NCI-H460 (cell line): ENCODE measurements at places on chromosomes 2 and 18.

DNA sequence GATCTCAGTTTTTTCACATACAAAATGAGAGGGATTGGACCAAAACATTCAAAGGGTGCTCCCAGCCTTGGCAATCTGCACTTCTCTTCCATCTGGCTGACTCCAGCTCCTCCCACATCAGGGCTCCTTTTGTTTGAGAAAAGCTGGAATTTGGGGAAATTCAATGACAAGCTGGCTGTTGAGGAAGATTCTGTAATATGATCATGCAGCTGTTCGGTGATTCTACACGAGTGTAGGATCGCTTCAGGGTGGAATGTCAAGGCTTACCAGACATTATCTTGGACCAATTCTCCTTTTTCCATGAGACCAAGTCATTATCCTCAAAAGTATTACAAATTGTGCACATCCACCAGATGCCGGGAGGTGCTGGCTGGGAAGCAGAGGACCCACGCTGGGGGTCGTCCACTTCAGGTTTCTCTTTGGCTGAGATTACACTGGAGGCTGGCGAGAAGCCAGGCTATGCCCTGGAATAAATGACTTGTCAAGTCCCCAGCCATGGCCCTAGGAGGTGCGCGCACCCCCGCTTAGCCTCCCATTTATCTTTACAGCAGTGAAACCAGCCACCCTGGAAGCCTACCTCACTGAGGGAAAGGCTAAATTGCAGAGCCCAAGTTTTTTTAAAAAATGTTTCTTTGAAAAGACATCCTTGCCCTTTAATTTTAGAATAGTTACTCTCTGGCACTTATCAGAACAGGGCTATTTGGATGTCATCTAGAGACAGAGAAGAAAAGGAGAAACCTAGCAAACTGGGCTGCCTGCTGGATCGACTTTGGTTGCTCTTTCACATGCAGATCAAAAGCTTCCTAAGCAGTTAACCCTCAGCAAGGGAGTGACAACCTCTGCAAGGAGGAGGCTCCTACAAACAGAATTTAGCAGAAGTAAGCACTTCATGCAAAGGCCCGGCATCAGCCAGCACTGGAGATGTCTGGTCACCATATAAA lies 42.5 kb upstream of the LCLAT1 start:
- DNase-seq, result no peak

DNA sequence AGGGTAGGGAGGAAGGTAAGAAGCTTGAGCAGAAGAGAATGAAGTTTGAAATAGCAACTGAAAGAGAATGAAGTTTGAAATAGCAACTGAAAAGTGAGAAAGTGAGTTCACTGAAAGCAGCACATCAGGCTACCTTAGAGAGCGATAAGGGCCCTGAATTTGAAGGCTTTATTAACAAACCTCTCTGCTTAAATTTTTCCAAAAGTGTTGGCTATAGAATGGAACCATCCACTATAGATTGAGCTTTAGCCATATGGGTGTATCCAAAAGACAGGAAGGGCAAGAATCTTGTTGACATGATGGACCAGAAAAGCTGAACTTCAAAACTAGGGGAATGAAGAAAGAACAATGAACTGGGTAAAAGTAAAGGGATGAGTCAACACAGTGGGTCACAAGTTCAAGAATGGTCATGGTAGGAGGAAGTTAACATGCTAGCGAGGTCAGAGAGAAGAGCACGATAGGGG lies 122.5 kb downstream of the ASXL3 start:
- no peak for DNase-seq

- no peak for DNase-seq
Measured at GRCh38 chr2:221178139-221178538, 394.0 kb downstream of the EPHA4 start.

GRCh38 chr2:241763551-241764274 lies 12.9 kb upstream of the GAL3ST2 start:
- no peak for DNase-seq

DNA sequence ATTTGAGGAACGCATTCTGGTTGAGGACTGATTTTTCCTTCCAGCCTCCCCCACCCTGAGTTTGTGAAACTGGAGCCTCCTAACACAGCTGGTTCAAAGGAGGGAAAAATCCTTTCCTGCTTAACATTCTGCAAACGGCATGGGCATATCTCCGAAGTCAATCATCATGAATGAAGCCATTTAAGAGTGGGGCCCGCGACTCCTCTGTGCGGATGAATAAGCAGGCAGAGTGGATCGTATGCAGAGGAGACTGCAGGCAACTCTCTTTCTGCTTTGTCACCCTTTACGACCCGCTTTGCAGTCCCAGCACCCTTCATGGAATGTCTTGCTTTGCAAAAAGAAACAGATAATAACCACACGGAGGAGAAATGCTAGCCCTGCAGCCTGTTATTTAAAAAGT lies 305.2 kb downstream of the CLIP4 start:
- DNase-seq, result no peak

- no peak for DNase-seq
Measured at GRCh38 chr18:9577361-9577760, 37.0 kb downstream of the PPP4R1 start.

- DNase-seq, result no peak
Measured at GRCh38 chr2:130303169-130303568, 39.5 kb upstream of the IMP4 start.

DNA sequence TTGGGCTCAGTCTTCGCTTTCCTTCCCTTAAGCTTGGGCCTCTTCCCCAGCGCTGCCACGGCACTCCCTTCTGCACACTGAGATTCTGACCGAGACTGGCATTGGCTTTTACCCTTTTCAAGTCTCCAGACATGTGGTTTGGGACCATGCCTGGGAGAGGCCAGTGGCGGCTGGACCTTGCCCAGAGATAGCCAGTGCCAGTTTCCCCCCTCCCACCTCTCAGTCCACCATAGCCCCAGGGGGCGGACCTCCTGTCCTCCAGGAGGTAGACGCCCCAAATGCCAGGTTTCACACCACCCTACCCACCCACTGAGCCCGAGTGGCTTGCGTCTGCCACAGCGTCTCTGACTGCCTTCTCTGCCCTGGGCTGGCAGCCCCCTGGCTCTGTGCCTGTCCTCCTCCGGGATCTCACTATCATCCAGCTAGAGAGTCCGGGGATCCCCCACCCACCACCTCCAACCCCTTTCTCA lies 47.7 kb downstream of the INPP5D start:
- no peak for DNase-seq

DNA sequence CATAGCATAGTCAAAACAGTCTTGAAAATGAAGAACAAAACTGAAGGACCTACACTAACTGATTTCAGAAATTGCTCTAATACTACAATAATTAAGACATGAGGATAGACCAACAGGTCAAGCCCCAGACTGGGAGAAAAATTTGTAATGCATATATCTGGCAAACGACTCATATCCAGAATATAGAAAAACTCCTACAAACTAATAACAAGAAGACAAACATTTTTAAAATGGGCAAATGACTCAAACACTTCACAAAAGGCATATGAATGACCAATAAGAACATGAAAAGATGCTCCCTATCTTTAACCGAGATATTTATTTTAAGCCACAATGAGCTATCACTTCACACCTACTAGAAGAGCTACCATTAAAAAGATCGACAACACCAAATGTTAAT lies 14.2 kb downstream of the TGFBRAP1 start:
- no peak for DNase-seq

- no peak for DNase-seq
Measured at GRCh38 chr18:9787036-9787435, 78.9 kb downstream of the RAB31 start.

DNA sequence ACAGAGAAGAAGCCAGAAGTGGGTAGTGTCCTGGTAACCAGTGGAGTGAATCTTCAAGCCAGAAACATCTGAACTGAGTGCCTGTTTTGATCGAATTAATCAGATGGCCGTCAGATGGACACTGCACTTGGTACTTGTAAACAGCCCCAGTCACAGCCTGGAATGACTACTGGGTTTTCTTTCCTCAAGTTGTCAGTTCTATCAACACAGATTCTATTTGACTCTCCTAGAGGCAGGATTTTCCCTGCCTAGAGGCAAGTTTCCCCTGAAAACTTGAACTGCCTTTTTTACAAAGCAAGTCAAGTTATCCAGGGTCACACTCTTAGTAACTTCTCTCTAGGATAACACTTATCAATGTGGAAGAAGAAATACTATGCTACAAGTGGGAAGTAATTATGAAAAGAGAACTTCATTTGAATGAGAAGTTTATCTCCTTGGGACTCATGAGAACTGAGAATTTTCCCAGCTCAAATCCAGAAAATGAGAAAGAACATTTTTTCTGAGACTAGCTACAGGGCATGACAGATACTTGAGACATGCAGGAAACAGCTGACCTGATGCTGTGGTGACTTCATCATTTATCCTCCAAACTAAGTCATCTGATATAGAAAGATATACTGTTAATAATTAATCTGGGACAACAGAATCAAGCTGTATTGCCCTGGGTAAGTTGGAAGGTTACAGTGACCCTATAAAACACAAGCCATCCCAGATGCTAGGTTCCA lies 36.0 kb downstream of the SULT1C2 start:
- no peak for DNase-seq

GRCh38 chr18:73006331-73006730 lies 138.5 kb upstream of the NETO1 start:
- no peak for DNase-seq

DNA sequence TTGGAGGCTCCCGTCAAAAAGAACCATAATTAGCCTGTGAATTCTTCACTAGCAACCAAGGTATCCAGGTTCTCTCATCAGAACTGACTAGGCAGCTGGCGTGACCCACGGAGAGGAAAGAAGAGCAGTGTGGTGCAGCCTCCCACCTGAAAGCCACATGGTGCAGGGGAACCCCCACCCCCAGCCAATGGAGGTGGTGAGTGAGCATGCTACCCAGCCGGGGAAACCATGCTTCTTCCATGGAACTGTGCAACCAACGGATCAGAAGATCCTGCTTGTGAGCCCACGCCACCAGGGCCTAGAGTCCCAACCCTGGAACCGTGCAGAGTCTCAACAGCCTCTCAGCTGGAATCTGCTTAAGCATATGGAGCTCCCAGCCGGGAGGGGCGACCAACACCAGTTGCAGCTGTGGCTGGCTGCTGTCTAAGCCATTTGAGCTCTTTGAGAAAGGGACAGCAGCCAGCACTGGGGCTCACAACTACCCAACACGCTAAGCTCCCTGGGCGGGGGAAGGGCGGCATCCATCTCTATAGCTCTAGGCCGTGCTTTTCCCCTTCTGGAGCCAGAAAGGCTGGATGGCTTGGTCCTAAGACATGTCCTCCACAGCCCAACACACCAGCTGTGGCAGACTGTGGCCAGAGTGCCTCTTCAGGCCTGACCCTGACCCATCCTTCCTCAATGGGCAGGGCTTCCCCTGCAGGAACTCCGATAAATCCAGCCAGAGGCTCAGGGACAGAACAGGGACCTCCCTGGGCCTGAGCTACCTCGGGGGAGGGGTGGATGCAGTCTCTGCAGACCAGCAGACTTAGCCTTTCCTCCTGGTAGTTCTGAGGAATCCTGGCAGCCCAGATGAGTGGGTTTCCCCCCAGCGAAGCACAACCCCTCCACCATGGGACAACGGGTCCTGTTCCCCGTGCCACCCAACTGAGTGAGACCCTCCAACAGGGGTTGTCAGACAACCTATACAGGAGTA lies 151.4 kb upstream of the NXPH2 start:
- DNase-seq, result no peak

- no peak for DNase-seq
Measured at GRCh38 chr2:60262178-60262577, 291.3 kb downstream of the BCL11A start.

- DNase-seq, result no peak
Measured at GRCh38 chr2:236980961-236981360, 104.7 kb upstream of the COPS8 start.

DNA sequence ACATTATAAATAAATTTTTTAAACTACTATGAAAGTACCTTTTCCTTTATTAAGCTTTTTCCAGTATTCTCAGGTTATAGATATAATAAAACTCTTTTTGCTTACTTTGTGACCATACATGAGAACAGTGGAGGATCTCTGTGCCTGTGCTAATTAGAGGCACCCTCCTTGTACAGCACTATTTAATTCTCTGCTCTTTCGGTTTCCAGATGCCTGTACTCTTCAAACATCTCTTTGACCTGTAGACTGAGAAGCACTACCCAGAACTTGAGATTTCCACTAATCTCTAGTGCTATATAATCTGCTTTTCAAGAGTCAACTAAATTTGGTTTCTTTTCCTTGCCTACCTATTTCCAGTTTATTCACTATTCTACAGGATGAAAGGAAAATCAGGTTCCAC lies 131.1 kb downstream of the GULP1 start:
- DNase-seq, result no peak

GRCh38 chr18:55265984-55266383 lies 306.7 kb upstream of the CCDC68 start:
- DNase-seq, result no peak

- DNase-seq, result no peak
Measured at GRCh38 chr2:45700407-45701013, 49.0 kb downstream of the PRKCE start.

- no peak for DNase-seq
Measured at GRCh38 chr2:241014764-241015163, 16.3 kb downstream of the SNED1 start.

DNA sequence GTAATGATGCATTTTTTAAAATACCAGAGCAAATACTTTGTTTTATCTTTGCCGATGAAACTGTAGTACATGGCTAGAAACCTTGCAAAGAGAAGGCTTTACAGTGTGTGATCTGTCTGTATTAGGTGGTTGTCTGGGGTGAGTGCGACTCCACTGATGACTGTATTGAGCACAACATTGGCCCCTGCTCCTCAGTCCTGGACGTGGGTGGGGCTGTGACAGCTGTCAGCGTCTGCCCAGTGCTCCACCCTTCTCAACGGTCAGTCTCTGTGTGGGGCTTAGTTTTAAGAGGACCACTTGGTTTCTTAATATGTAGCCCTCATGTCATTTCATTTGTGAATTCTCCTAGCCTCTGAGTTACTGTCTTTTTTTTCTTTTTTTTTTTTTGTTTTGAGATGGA lies 17.4 kb upstream of the MOCOS start:
- DNase-seq, result no peak

DNA sequence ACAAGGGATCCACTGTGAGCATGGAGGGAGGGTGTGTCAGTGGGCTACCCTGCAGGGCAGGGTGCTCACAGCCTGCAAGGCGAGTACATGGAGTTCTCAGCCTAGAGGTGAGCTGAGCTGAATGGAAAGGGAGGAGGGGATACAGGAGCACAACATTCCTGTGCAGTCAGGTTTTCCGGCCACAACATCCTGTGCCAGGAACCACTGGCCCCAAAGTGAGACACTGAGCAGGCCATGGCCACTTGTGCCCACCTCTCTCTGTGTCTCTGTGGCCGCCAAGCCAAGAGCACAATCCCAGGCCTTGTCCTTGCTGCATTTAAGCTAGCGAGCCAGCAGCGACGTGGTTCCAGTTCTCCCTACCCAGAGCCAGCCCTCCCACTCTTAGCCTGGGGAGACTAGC lies 6.1 kb downstream of the DOK1 start:
- no peak for DNase-seq

- no peak for DNase-seq
Measured at GRCh38 chr18:57134618-57135135, 12.2 kb upstream of the BOD1L2 start.
